ENCODE measurements at places on chromosomes 16 and 17. TPM values are rescaled to one million over a fixed set of nuclear protein-coding genes. Genes with fewer than 3 reads are reported as not detected.

CHRNE gene
- 0.13 TPM for total RNA-seq

PRAC2 gene
- not detected for total RNA-seq

PDIA2 gene
- total RNA-seq, result not detected

- DNase-seq, result no peak
These were observed 10.3 kb downstream of the UBE2O start for GRCh38 chr17:76442341-76443338.

DNA sequence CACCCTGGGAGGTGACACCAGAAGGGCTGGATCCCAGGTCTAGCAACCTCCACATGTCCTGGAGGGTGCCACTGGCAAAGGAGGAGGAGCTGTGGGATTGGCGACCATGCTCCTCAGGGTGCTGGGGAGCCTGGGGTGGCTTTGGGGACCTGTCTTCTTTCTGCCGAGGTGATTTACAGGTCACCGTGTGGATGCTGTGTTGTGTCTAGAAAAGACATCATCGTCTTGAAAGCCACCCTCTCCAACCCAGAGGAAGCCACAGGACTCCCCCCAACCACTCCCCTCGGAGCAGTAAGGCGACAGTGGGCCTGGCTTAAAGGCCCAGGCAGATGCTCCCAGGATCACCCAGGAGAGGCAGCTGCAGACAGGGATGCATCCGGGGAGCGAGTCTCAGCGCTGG, 29.7 kb upstream of the FASN start:
- DNase-seq, result no peak

GRCh38 chr17:65092262-65092661, 35.7 kb upstream of the GNA13 start:
- peak; percentile 86 for DNase-seq

- no peak for DNase-seq
These were observed 3.2 kb downstream of the SPG7 start for GRCh38 chr16:89511374-89511773.

DNA sequence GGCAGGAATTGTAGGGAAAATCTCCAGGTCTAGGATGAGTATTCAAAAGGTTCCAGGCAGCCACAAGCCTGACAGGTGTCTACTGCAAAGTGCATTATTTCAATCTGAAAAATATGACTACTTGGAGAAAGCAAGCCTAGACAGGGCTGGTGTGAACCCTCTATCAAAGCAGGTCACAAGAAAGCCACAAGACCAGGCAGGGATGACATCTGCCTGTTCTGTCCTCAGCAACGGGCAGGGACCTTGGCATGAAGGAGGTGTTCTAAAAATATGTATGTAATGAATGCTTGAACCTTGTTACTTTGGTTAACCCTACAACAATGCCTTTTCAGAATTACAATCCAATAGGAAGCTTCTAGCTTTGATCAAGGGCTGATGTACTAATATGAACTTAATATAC, 1.2 kb upstream of the COX6A2 start:
- no peak for DNase-seq

DNA sequence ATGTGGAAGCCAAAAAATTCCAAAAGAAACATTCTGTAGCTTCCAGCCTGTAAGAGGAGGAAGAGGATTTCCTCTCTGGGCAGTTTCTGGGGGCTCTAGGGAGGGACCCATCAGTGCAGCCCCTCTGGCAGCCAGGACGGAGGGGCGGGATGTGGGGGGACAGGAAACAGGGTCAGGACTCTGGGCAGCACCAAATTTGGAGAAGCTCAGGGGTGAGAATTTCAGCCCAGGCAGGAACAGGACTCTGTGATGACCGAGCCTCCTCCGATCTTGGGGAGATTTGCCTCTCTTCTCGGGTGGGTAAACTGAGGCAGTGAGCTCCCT, 18.4 kb upstream of the CIBAR2 start:
- no peak for DNase-seq

- no peak for DNase-seq
These were observed 50.6 kb downstream of the MARCHF10 start for GRCh38 chr17:62757500-62757951.

GRCh38 chr17:80361495-80362220, 53.3 kb upstream of the ENDOV start:
- peak; percentile 27 for DNase-seq

DNA sequence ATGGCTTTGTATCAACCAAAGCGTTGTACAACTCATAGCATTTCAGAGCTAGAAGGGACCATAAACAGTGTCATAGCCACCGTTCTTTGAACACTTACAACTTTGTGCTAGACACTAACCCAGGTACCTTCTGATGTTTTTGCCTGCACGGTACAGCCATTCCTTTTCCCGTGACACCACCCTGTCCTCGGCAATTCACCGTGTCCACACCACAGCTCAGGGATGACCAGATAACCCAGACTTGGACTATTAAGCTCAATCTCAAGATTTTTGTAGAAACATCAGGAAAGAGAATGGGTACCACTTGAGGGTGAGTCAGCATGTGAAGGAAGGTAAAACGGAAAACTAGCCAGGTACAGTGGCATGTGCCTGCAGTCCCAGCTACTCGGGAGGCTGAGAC, 9.8 kb upstream of the CBFB start:
- DNase-seq, result no peak

DNA sequence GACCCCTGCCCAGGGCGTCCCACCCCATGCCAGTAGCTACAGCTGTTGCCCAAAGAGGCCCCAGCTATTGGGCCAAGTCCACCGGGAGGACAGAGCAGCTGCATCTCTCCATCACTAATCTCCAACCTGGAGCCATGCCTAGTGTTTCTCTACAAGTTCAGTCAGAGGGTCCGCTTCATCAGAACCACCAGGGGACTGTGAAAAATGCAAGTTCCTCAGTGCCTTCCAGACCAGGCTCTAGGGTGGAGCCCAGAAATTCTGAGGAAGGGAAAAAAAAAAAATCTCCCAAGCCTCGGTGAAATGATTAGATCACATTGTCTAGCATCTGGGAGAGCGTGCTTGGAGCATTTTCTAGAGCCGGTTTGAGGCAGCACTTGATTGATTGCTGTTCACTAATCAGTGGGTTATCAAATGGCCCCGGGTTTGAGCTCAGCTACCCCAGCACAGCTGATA, 22.4 kb upstream of the HERPUD1 start:
- no peak for DNase-seq

DNA sequence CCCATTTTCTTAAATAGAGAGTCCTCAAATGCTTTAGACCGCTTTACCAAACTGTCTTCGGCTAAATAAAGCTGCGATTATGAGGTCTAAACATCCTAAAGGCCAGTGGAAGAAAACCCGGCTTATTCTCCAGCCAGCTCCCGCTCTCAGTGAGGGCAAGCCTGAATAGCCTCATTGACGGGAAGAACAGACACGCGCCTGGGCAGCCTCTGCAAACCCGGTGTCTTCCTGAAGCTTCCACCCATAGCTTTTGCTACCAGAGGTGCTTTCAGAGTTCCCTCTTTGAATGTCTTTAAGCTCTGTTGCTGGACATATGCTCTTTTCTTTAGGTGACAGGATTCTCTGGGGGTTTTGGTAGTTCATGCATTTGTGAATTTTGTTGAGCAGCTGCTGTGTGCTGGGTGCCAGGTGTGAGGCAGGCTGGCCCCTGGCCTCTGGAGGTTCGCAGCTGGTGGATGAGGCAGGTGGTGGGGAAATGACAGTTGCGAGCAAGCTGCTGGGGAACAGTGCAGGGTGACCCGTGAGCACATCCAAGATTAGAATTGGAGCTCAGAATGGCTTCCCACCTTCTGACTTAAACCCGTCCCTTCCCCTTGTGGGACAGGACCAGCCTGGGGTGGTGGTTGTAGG, 44.7 kb downstream of the CRISPLD2 start:
- no peak for DNase-seq

GRCh38 chr16:74761665-74762064, 13.0 kb downstream of the FA2H start:
- no peak for DNase-seq
